Activated naive CD4-positive, alpha-beta T cell treated with Interleukin-2 at 50 U/mL for 16 hours (primary cell): ENCODE measurements at places on chromosomes 5 and 9.

GRCh38 chr5:146084376-146084775 is 21.0 kb downstream of the PLAC8L1 start:
- DNase-seq = no peak

GRCh38 chr5:39394946-39395345 is 29.8 kb downstream of the DAB2 start:
- no peak for DNase-seq

- no peak for DNase-seq
Observed at GRCh38 chr9:75504721-75505120, 385.8 kb upstream of the PCSK5 start.

DNA sequence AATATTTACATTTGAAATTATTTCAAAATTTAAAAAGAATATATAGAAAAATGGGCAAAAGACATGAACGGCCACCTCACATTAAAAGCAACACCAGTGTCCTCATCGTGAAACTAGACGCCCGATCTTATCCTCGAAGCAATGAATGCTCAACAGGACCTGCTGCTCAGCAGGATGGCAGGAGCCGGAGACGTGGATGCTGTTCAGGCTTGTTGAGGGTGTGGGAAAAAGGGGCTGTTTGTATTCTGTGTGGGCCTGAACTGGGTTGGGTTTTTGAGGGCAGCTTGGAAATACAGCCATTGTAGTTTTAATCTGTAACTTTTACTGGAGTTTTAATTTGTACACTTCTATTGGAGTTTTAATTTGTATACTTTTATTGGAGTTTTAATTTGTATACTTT is 20.3 kb downstream of the EXOC3 start:
- no peak for DNase-seq

DNA sequence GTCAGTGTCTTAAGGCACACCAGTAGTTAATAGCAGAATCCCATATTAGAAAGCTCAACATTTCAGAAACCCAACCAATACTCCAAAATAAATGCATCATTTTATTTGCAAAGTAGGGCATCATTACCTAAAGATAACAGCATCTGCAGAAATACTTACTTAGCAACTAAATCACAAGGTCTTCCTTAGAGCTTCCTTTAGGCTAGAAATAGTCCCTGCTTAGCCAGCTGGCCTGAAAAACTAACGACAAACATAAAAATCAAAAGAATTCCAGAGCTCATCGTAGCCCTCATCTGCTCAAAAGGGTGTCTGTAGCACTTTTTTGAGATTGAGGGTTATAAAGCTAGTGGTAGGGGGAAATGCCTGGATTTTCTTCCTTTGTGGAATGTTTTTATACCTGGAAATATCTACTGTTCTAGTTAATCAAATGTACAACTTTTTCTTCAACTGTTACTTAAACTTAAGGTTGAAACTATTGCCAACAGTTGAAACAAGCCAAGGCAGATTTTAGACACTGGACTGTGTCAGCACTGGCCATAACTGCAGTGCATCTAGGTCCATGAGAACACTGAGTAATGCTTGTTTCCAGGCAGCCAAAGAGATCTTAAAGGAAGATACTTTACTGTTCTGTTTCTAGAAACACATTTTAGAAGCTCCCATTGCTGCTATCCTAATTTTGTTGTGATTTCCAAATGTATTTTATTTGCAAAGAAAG is 129.4 kb upstream of the RASA1 start:
- DNase-seq = no peak
